Stimulated activated CD4-positive, alpha-beta T cell treated with anti-CD3 and anti-CD28 coated beads, Interleukin-2, amount 100 ng/mL, for 24 hours (primary cell): ENCODE measurements at places on chromosomes 6 and 20.

GRCh38 chr20:63843778-63844177 lies 12.7 kb upstream of the ZBTB46 start:
- no peak for DNase-seq

DNA sequence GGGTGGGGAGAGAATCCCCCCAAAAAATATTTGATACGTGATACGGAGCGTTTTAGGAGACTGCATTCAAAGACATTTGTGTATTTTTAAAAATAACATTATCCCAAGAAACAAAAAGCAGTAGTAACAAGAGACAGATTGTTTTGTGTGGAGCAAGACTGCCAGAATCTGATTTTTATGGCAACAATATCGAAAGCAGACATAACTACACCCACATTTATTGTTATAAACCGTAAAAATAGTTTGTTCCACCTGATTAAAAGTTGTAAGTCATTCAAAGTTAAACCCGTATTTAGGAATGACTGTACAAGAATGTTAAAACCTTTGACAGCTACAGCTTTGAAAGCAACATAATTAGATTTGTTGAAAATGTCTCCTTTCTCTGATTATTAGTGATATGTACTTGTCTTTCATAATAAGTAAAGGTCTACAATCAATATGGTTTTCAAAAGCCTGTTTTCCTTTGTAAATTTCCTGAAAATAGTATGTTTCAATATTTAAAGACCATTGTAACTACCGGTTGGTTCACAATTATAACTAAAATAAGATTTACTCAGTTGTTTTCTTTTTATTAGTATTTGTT lies 2.7 kb downstream of the EYA4 start:
- no peak for DNase-seq

DNA sequence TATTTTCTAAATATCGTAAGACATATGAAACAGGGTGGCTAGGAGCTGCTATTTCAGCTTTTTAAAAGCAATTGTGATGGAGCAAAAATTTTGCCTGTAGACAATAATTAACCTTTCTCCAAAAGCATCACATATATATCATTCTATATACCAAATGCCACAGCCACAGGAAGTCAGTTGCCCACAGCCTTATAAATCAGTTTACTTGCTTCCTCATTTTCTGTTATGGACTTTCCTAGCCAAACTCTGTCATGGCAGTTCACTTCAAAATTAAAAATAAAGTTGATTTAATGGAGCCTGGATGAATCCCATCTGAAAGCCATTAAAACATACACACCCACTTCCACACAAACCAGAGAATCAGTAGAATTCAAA lies 93.4 kb upstream of the NHSL1 start:
- DNase-seq = no peak

DNA sequence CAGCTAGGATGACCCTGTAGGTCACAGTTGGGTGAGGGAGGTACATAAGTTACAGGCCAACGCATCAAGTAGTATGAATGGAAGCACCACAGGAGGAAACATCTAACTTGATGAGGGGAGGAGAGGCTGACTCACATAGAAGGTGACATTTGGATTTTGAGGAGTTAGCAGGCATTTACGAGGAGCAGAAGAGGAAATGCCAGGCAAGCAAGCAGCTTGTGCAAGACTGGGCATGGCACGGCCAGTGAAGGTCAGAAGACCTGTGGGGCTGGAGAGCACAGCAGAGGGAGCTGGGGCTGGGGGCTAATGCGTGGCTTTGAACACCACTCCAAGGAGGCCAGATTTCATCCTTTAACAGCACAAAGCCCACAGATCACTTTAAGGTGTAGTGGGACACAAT lies 37.8 kb downstream of the MUC22 start:
- no peak for DNase-seq

DNA sequence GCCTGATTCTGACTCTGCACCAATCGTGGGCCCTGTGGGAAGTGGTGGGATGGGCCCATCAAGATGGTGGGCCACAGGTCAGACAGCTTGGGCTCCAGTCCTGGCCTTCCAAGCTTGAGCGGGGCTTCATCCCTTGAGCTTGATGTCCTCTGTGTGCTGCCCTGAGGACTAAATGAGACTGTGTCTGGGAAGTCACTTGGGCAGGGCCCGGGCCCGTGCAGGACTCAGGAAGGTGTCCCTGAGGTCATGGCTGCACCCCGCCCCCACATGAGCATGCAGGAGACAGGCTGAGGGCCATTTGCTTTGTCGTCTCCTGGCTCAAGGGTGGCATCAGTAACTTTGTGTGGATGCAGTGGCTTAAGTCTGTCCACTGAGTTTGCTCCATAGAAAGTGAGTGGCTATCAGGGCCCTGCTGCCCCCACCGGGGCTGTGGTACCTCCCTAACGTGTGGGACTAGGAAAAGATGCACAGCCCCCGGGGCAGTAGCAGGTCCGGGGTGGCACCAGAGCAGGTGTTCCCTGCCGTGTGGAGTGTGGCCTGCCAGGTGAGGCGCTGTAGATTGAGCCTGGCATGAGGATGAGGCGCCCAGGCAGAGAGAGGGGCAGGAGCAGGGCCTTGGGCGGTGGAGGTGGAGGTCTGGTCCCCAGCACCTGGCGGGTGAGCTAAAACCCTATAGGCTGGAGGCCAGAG lies 298.6 kb downstream of the TAF4 start:
- no peak for DNase-seq

GRCh38 chr20:53399083-53399482 lies 194.6 kb downstream of the ZNF217 start:
- no peak for DNase-seq

DNA sequence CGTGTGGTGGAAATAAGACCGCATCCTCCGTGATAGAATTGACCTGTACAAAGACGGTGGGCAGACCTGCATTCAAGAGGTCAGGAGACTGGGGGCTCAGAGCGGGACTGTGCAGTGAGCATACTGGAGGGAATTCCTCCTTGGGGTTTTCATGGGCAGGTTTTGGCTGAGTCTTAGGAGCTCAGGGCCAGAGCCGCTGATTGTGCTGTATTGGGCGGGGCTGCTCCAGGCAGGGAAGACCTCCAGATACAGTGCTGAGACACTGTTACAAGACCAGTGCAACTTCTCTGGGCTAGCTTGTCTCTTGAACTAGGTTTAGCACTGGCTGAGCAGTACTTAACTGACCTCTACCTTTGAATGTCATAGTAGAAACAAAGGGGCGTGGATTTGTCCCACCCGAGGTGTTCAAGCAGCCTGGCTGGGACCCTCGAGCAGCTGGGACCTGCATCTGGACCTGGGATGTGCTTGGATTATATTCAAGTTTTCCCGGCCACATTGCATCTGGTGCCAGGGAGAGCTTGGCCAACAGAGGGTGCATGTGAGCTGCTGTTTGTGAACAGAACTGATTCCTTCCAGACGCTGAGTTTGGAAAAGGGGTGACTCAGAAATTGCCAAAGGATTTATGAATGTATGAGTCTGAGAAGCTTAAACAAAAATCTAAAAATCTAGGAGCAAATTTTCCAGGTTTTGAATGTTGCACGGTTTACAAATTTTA lies 33.4 kb upstream of the SLC22A1 start:
- no peak for DNase-seq

GRCh38 chr6:125170376-125170775 lies 16.8 kb downstream of the TPD52L1 start:
- DNase-seq = no peak

DNA sequence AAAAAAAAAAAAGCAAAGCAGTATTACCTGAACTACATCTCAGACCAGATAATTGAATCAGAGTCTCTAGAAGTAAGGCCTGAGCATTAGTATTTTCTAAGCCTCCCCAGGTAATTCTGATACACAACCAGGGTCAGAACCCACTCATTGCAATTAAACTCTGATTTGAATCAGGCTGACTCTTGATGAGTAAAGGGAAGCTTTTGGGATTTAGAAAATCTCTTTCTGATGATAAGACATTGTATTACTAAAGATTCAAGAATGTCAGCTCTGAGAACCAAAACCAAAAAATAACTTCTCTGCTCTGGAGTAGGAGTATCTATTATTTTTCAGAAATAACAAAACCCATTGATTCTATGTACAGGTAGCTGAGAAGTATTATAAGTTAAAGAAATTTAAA lies 100.1 kb upstream of the COL21A1 start:
- no peak for DNase-seq

DNA sequence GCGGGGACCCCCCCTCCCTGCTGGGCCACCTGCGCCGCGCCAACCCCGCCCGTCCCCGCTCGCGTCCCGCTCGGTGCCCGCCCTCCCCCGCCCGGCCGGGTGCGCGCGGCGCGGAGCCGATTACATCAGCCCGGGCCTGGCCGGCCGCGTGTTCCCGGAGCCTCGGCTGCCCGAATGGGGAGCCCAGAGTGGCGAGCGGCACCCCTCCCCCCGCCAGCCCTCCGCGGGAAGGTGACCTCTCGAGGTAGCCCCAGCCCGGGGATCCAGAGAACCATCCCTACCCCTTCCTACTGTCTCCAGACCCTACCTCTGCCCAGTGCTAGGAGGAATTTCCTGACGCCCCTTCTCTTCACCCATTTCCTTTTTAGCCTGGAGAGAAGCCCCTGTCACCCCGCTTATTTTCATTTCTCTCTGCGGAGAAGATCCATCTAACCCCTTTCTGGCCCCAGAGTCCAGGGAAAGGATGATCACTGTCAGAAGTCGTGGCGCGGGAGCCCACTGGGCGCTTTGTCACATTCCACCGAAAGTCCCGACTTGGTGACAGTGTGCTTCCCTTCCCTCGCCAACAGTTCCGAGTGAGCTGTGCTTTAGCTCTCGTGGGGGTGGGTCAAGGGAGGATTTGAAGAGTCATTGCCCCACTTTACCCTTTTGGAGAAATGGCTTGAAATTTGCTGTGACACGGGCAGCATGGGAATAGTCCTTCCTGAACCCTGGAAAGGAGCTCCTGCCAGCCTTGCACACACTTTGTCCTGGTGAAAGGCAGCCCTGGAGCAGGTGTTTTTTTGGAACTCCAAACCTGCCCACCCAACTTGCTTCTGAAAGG lies 2.1 kb downstream of the VEGFA start:
- DNase-seq = peak; percentile 77

DNA sequence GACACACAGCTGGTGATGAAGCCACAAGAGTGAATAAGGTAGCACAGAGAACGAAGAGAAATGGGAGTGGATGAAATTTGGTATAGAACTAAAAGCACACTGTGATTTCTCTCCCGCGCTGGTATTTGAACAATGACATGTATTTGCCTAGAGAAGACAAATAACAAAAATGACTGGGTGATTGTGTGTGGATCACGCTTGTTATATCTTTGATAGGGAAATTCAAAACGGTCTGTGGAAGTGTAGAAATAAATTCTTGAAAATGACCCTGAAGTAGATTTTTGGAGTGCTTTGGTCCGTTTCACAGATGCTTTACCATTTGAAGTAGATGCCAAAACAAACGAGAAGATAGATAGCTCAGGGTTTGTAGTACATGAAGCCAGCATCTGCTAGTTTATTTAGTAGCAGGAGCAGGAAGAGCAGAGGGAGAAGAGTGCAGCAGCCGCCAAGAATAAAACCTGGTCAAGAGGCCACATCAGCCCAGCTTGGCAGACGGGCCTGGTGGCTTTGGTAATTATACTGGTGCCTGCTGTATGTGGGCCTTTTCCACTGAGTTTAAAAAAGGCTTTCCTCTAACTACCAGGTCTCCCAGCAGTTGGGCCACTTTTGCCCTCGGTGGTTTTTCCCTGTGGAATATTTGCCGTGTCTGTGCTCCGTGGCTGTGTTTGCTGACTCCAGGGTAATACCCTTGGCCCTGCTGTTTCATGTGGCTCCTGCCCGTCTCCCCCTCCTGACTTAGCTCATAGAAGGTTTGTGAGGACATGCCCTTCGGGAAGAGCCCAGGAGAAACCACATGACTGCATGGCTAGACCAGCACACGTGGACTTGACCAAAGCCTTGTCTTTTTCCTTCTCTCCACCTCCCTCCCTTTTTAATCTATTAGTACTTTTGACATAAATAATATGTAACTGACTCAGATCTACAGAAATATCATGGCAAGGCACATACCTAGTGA lies 294.0 kb downstream of the SOX4 start:
- DNase-seq = no peak

DNA sequence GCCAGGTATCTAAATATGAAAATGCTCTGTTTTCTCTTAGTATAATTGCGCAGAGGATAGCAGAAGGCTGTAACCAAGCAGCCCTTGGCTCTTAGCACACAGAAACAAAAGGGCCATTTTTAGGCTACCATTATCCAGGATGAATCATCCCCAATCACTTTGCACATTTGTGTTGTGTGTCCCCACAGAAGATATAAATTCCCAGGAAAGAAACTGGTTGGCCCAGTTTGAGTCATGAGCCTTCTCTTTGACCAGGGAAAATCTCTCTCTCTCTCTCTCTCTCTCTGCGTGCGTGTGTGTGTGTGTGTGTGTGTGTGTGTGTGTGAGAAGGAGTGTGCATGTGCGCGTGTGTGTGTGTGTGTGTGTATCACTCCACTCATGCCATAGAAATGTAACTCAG lies 178.5 kb downstream of the FRK start:
- DNase-seq = no peak

- no peak for DNase-seq
These were observed 10.7 kb upstream of the SLC17A1 start for GRCh38 chr6:25842526-25842925.

GRCh38 chr20:48293671-48294070 lies 508.4 kb upstream of the SULF2 start:
- no peak for DNase-seq

DNA sequence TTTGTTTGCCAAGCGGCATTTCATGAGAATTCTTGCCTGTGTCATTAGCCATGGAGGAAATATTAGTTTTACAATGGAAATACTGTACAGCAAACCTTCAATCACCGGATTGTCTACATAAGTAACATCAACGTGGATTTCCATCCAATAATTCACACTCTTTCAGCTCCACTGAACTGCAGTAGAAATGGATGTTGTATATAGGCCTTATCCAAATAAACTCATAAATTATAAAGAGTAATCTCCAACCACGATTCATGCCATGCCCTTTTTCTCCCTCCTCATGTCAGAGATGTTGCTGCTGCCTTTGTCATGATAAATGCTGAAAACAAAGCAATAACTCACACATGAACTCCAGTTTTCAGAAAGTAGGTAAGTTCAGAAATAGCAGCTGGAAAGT lies 54.9 kb upstream of the EYS start:
- no peak for DNase-seq

DNA sequence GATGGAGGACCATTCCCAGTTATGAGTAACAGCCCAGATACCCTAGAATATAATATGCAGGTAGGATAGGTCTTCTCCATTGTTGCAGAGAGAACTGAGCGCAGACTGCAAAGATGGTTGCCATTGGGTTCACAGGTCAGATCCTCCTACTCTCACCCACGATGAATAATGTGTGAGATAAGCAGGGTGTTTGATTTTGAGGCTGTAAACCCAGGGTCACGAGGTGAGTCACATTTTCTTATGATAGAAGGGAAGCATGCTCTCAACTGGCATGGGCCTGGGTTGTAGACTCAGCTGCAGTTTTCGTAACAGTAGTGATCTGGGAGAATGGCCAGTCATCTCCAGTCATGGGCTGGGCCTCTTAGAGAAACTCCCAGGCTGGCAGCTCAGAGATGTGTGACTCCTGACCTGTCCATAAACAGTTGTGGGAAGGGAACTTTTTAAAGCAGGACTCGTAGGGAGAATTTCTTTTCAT lies 74.2 kb downstream of the CD164 start:
- DNase-seq = no peak

DNA sequence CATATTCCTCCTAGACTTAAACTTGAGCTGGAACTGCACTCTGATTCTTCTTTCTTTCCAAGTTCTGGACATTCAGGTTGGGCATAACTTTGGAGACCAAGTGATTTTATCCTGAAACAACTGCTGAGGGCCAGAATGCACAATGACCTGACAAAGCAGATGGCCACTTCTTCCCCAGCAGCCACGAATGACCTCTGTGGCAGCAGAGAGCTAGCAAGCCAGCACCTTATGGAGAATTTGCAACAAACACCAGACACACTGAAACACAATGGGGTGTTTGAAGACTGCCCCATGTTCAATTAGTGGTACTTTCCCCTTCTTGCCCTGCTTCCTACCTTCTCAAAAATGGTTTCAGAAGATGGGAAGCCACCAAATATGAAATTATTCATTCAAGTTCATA lies 4.2 kb upstream of the TENT5A start:
- DNase-seq = no peak
